ENCODE measurements at places on chromosomes 4 and X.
A peak's percentile ranks its signal among the peaks of the same experiment; 100 is the strongest.

- DNase-seq, result no peak
These were observed 739 bp downstream of the SLC49A3 start for GRCh38 chr4:687971-688853.

GRCh38 chr4:155878611-155879010 lies 12.5 kb upstream of the ASIC5 start:
- DNase-seq, result no peak

DNA sequence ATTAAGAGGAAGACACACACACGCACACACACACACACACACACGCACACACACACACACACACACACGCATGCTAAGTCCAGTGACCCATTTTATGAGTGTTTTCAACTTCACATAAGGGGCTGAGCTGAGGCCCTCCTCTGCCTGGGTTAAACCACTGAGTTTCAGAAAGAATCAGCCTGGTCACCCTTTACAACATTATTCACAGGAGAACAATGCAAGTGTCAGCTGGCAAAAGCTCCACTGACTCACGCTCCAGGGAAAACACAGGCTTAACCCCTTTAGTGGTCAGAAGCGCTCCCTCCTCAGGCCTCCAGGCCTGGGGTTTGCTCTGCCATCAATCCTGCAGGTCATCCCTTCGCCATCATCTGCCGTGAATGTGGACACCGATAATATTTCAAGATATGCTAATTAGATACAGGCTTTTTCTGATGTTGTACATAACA lies 46.9 kb downstream of the ACOX3 start:
- no peak for DNase-seq

DNA sequence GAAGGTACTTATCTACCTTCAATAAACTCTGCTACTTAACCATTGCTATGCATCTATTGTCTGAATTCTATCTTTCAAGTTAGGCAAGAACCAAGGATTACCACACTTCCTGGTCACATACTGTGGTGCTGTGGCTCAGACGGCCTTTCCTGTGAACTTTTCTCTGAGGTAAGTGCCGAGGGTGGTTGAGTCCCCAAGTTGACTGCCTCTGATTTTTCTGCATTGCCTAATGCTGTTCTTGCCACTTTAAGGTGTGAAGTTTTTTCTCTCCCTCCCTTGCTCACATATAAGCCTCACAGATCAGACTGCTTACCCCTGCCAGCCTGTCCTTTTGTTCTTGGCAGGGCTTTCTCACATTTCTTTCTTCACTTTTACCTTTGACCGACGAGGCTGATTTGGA lies 348.0 kb upstream of the POU3F4 start:
- DNase-seq, result no peak

DNA sequence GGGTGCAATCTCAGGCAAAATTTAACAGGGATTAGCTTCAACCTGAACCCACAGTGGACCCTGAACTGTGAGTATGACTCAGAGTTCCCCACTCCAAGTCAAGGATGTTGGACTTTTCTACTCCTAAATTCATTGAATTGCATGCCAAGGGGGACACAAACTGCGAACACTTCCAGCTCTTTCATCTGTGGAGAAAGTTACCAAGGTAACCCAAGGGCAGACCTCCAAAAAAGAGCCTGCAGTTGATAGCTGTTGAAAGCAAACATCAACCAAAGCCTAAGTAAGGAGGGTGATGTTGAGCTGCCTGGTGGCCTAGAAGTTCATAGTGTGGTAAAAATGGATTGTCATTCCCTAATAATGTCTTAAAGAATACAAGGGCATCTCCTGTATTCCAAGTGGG lies 1242.9 kb downstream of the C4orf33 start:
- DNase-seq, result no peak

- no peak for DNase-seq
These were observed 269.9 kb downstream of the CBLL2 start for GRCh38 chrX:22542641-22543040.

DNA sequence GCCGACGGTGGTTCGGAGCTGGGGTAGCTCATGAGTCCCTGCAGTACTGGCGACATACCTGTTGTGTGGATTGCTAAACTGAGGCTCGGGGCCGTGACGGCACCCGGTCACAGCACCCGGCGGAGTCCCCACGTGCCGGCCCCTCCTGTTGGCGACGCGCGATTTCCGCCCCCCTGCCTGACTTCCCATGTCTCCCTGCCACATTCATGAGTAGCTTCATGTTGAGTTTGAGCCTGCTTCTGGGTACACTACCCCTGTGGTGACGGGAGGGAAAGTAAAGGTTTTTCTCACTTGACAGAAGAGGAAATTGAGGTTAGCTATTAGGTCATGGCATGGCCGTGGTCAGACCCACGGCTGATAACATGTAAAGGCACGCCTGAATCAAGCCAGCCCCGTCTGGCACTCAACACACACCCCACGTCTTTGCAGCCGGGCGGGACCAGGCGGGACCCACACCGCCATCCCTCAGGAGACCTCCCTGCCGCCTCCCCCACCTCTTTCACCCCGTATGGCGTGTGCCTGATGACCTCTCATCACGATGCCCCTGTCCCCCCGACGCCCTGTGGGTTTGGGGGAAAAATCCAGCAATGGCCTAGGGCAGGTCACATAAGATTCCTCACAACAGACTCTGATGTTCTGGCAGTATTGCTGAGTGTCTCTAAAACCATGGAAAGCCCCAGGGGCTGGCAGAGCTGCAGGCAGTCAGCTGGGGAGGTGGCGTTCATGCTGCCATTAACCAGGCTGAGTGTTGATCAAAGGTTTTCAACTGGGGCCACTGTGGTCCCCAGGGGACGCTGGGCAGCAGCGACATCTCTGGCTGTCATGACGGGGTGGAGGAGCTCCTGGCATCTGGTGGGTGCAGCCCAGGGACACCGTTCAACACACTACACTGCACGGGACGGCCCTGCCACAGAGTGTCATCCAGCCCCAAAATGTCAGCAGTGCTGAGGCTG lies 29.2 kb downstream of the P2RY8 start:
- DNase-seq, result peak; percentile 75

DNA sequence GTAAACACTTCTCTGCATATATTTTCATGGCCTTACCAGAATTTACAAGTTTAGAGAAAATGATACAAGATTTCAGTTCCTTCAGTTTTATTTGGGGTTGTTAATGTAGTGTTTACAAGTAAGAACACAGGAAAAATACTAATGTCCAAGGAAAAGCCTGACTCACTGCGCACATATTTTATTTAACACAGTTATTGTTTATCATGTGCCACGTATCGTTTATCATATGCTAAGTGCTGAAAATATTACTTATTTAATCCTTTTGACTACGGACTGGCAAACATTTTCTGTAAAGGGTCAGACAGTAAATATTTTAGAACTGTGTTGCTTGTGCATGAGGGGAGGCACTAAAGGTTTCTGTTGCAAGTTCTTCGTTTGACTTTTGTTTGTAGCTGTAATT lies 794 bp downstream of the HSD17B13 start:
- no peak for DNase-seq

- no peak for DNase-seq
These were observed 232.5 kb downstream of the ARHGAP10 start for GRCh38 chr4:147964266-147964880.

DNA sequence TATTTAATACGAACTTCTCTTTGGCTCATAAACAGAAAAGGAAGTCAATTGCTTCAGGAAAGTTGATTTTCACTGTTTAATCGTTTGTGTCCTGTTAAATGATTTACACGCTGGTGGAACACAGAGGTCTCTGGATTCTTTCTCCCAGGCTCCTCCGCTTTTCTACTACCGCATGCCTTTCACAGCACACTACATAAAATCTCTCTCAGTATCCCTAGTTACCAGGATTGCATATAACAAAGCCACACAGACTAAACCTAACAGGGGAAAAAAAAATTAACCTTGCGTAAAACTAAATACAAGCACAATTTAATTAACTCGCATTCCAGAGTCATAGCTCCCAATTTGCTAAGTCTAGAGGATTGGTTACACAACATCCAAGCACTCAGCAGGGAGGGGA lies 133.9 kb downstream of the CORIN start:
- no peak for DNase-seq

DNA sequence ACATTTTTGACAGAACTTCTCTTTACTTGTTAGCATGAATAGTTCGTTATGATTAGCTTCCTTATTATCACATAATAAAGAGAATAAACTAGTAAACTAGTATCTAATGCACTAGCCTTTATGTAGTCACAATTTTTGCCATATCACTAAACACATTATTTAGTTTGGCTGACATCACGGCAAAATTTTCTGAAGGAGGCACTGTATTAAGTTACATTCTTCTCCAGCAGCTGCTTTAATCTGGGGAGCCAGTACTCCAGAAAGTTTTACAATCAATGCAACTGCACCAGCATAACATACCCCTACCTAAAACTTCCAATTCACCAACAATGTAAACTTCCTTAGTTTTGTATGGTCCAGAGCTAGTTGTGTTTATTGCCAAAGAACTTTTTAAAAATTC lies 87.8 kb downstream of the FIP1L1 start:
- no peak for DNase-seq

DNA sequence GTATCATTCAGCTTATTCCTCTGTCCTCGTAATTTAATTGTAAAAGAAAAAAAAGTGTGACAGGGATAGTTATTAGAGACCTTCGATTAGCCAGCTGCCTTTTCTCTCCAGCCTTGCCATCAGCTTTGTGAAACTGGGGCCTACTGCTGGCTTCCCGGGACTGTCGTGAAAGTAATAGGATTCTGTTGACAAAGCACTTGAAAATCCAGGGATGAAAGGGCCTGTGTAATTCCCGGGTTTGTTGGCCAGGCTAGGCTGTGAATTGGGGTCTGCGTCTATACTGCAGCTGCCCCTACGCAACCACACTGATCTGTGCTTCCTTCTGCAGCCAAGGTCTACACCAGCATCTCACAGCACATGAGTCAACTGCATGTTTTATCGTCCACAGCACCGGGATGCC lies 120.4 kb upstream of the SCML1 start:
- no peak for DNase-seq

GRCh38 chr4:103105558-103106356 lies 6.1 kb upstream of the BDH2 start:
- DNase-seq, result no peak

GRCh38 chr4:51997647-51998046 lies 22.5 kb downstream of the LRRC66 start:
- no peak for DNase-seq

GRCh38 chrX:154596290-154596929 lies 11.5 kb downstream of the CTAG1A start:
- DNase-seq, result peak; percentile 56

GRCh38 chr4:165560941-165561340 lies 182.1 kb downstream of the CPE start:
- no peak for DNase-seq

GRCh38 chr4:69032847-69033638 lies 63.2 kb upstream of the UGT2B7 start:
- no peak for DNase-seq

DNA sequence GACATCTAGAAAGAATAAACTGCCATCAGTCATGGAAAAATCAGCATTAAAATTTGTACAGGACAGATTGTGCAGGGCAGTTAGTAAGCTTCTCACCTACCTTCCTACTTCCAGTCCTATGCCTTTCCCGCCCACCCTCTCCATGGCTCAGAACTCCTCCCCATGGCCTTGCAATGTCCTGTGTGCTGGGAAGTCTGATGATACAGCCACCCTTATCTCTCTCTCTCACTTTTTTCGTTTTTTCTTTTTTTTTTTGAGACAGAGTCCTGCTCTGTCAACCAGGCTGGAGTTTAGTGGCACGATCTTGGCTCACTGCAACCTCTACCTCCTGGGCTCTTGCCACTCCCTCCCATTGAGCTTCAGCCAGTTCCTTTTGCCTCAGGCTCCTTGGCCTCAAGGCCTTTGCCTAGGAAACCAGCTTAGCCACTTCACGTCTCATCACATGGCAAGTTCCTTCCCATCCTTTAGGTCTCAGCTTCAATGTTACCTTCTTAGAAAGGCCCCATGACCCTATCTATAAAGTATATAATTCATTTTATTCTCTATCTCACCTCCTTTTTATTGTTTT lies 259.7 kb downstream of the NKX6-1 start:
- no peak for DNase-seq

GRCh38 chrX:142483965-142484364 lies 278.9 kb upstream of the MAGEC2 start:
- no peak for DNase-seq

- no peak for DNase-seq
These were observed 77.1 kb upstream of the LSM6 start for GRCh38 chr4:146098397-146098796.

DNA sequence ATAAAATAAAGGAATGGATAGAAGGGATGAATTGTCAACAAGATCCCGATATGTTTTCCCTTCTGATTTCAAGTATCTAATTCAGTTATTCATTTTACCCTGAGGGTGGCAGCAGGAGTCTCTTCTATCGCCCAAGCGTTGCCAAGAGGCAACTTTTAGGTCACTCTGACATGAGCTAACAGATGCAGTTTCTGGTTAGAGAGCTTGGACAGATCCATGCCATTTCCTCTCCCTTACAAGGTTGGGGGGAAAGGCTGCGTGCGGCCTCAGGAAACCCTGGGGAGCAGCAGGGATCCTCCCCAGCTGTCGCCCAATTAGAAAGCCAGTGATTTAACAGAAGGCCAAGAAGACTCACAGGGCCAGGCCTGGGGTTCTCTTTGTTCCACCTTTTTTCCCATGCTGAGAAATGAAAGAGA lies 35.3 kb upstream of the WAS start:
- DNase-seq, result no peak

DNA sequence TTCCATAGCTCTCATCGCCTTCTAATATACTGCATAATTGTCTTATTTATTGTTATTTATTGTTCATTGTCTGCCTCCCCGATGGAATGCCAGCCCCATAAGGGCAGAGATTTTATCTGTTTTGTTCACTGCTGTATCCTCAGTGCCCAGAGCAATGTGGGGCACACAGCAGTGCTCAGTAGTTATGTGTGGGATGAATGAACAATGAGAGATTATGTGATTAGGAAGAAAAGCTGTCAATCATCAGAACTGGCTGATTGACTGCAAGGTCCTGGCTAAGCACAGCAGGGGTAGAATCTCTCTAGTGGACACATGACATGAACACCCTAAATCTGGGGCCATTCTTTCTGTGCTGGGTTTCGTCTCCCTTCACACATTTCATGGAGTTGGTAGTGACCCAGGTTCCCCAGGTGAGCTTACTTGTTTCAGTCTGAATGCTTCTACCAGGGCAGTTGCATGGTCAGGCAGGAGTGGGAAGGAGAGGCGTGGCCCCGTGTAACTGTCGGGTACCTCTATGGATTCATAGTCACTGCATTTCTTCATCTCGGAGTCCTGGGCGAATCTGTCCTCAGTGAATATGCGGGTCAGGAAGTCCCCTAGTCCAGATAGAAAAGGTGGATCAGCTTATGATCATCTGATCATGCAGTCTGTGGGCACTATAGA lies 12.6 kb downstream of the PPEF2 start:
- no peak for DNase-seq

- no peak for DNase-seq
These were observed 53.9 kb downstream of the PROM1 start for GRCh38 chr4:16029886-16030285.
